ENCODE measurements at places on chromosomes 16 and 17.
A peak's percentile ranks its signal among the peaks of the same experiment; 100 is the strongest.

- no peak for DNase-seq
Measured at GRCh38 chr17:17514361-17514992, 18.3 kb upstream of the RASD1 start.

GRCh38 chr17:42329025-42329976 is 41.0 kb downstream of the STAT5A start:
- peak; percentile 78 for DNase-seq

- DNase-seq = peak; percentile 34
Measured at GRCh38 chr16:67264277-67264676, 15.1 kb upstream of the PLEKHG4 start.

DNA sequence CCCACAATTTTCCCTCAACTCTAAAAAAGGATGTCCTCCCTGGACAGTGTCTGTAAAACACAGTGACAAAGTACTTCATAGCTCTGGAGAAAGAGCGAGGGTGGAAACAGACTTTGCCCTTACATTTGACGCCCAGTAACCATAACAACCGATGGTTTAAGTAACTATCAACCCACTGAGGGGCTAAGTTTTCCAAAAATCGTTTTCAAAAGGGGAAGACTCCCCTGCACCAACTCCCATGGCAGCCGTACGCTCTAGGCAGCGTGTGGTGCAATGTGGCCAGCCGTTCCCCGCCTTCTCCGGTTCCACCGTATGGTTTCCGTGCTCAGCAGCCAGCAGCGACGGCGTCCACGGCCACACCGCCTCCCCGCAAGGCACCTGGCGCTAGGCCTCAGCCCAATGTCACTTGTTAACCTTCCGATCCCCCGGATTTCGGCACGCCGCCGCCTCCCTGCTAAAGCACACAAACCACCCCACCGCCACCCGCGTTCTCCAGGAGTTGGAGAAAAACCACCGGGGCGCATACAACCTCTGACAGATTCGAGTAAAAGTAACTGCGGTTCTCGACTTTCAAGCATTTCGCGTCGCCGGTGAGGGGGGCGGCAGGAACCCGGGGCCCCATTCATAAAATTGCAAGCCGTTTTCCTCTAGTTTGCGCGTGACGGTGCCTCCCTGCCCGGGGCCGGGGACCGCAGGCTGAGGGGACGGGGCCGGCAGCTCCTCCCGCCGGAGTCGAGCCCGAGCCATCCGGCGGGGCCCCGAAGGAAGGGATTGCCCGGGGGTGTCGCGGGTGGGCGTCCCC is 661 bp downstream of the TEX2 start:
- peak; percentile 22 for DNase-seq

DNA sequence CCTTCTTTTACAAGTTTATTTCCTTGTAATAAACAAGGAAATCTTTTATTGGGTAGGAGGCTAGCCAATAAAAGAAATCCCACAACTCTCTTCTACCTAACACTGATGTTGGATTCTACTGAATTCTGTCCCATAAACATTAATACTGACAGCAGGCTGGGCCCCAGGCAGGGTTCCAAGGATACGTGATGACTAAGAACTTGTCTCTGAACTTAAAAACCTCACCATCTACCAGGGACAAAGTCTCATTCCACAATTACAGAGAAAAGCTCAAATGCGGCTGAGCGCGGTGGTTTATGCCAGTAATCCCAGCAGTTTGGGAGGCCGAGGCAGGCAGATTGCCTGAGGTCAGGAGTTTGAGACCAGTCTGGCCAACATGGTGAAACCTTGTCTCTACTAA is 64.9 kb downstream of the ARHGAP17 start:
- no peak for DNase-seq

DNA sequence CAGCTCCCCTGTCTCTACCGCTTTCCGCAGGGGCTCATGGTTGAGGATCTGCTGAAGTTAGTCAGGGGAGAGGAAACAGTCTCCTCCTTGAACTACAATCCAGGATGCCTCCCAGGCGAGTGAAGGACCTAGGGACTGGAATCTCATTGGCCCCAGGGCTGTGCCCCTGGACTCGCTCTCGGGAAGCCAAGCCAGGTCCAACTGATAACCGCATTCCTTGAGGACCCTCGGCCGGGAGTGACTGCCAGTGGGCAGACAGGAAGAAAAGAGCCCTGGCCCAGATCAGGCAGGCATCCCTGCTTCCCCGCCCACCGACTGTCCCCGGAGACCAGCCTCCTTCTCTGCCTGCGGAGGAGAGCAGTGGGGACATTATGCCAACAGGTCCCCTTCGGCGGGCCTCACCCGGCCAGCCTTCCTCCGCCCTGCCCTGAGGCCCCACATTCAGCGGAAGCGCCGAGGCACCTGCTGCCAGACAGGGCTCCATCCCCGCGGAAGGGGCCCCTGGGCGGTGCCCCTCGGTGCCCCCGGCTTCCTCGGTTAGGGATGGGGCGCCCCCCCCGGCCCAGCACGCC is 776 bp downstream of the LRRC75A start:
- DNase-seq = peak; percentile 44

DNA sequence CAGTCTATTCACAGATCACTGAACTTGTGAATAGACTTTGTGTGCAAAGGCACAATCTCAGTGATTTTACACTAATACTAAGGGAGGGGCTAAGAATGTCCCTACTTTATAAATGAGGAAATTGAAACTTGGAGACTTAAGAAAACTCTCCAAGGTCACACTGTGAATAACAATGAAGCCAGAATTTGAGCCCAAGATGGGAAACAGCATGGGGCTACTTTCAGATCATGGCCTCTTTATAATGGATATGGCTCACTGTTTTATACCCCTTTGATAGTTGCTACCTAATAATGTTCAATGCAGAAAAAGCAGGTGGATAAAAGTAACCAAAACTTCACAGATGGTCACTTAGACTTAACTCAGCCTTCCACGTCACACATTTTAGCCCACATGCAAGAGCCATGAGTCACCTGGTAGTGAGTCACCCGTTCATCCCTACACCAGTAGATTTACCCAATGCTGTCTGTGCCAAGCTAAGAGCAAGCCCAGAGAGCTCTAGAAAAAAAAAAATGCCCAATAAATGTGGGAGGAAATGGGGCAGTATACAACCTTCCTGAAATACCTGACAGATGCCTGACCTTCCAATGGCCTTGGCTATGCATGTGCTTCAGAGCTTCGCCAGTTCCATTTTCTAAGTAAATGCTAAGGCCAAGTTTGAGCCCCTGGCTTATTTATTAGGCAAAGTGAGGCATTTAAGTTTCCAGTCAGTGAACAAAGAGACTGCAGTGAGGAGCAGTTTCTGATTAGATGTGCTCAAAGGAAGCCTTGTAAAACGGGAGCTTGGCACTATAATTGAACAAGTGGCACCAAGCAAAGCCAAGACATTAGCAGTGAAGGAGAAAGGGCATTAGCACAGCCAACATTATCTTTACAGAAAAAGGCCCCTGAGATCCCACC is 219.7 kb downstream of the TMEM114 start:
- no peak for DNase-seq

- DNase-seq = no peak
Measured at GRCh38 chr17:72165192-72165866, 44.5 kb downstream of the SOX9 start.

GRCh38 chr16:62190426-62190825 is 154.2 kb upstream of the CDH8 start:
- DNase-seq = peak; percentile 31

GRCh38 chr17:11742886-11743285 is 144.6 kb downstream of the DNAH9 start:
- DNase-seq = no peak

- DNase-seq = peak; percentile 66
Measured at GRCh38 chr17:7046127-7046724, 2.3 kb upstream of the SLC16A11 start.

DNA sequence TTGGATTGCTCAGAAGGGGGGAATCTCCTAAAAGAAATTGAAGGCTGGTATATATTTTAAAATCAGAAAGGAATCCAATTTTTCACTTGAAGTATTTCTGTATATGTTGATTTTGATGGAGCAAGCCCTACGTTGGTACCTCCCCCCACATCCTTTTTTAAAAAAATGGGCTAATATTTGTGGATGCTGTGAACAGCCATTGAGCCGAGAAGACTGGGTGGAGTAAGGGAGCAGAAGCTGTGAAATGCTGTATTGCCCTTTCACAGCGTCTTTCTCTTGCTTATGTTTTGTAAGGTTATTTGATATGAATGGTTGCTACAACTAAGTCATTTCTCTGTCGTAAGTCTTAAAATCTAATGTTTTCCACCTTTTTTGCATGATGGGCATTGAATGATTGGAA is 2.3 kb downstream of the PAFAH1B1 start:
- DNase-seq = no peak

All from iPS-NIHi11 (cell line).